ENCODE measurements at places on chromosomes 7 and 10. TPM values are rescaled to one million over a fixed set of nuclear protein-coding genes. Genes with fewer than 3 reads are reported as not detected.

SPDYE8 gene
- not detected for total RNA-seq

UPK3B gene
- total RNA-seq, result 0.80 TPM

TACC2 gene
- 26.8 TPM for total RNA-seq

RHEB gene
- total RNA-seq, result 116 TPM

AKR1C3 gene
- total RNA-seq, result 74.8 TPM

DENND11 gene
- 14.0 TPM for total RNA-seq

LAMB4 gene
- 0.27 TPM for total RNA-seq

CNTNAP2 gene
- total RNA-seq, result 5.2 TPM

NPTX2 gene
- 73.4 TPM for total RNA-seq

CTTNBP2 gene
- total RNA-seq, result 6.7 TPM

OR2A42 gene
- not detected for total RNA-seq

CYP3A5 gene
- 4.1 TPM for total RNA-seq

A1CF gene
- total RNA-seq, result 0.07 TPM

Measured in adrenal gland (tissue), 19 donors.